Stimulated activated CD4-positive, alpha-beta T cell treated with anti-CD3 and anti-CD28 coated beads, Interleukin-12 subunit alpha, Interleukin-12 subunit beta, amount 100 ng/mL, for 4 hours (primary cell): ENCODE measurements at places on chromosomes 5 and 9.

GRCh38 chr5:160556846-160557245 lies 135.2 kb downstream of the PTTG1 start:
- no peak for DNase-seq

GRCh38 chr5:173290477-173291131 lies 37.6 kb downstream of the STC2 start:
- no peak for DNase-seq

- DNase-seq = no peak
Measured at GRCh38 chr5:38847559-38848347, 1.9 kb downstream of the OSMR start.

- no peak for DNase-seq
Measured at GRCh38 chr5:107418902-107419301, 251.8 kb downstream of the EFNA5 start.

DNA sequence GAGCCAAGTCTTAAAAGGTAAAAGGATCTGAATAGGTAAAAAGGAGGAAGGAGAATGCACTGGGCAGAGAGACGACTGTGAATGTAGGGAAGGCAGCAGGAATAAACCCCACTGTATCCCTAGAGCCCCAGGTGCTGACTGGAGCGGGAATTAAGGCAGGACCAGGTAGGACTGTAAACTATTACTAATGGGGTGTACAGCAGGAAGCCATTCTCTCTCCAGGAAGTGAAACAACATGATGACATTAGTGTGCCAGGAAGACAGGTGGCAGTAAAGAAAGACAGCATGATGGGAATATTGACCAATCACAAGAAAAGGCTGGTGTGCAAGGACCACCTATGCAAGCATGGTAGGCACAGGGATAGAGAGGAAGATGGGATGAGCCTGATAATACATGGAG lies 433.0 kb downstream of the DNAH5 start:
- no peak for DNase-seq

GRCh38 chr5:9046756-9047481 lies 499.0 kb downstream of the SEMA5A start:
- DNase-seq = no peak

GRCh38 chr9:130536701-130537107 lies 42.7 kb upstream of the FUBP3 start:
- no peak for DNase-seq

GRCh38 chr5:135391116-135391868 lies 7.7 kb downstream of the MACROH2A1 start:
- DNase-seq = no peak

- DNase-seq = peak; percentile 30
Measured at GRCh38 chr5:78985725-78986223, 664 bp upstream of the ARSB start.

DNA sequence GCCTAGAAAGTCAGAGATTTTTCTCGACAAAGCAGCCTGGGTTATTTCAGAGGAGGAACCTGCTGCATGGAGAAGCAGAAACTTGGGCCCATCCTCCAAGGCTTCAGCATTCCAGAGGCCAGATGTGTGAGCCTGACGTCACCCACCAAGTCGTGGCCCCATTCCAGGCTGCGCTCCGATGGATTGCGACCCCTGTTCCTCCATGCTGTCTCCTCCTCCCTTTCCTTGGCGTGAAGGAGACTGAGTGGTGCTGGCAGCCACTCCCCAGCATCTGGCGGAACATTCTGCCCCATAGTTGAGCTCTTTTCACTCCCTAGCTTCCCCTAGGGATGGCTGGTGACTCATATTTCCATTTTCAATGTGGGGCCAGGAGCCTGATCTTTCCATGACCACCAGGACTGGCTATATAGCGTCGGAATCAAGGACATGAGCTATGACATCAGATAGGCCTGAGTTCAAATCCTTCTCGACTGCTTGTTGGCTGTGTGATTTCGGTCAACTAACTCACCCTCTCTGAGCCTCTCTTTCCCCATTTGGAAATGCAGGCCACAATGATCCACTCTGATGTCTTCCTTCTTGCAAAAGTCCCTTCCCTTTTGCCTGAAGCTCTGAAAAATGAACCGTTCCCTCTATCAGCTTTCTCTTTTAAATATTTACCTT lies 24.5 kb upstream of the DUSP1 start:
- no peak for DNase-seq

DNA sequence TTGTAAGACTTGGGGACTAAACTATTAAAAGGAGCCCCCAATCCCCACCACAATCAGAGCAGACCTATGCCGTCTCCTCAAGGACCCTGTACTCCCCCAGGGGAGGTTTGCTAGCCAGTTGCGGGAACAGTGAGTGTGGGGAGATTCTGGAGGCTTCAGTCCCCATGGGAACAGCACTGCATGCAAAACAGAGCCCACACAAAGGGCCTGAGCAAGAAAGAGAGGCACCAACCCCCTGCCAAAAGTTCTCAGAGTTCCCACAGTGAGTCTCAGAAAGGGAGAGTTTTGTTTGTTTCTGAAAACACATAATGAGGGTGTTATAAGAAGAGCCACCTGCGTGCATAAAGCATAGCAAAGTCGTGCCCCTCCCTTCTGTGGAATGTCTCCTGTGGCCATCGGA lies 56.6 kb downstream of the CFAP90 start:
- DNase-seq = no peak

DNA sequence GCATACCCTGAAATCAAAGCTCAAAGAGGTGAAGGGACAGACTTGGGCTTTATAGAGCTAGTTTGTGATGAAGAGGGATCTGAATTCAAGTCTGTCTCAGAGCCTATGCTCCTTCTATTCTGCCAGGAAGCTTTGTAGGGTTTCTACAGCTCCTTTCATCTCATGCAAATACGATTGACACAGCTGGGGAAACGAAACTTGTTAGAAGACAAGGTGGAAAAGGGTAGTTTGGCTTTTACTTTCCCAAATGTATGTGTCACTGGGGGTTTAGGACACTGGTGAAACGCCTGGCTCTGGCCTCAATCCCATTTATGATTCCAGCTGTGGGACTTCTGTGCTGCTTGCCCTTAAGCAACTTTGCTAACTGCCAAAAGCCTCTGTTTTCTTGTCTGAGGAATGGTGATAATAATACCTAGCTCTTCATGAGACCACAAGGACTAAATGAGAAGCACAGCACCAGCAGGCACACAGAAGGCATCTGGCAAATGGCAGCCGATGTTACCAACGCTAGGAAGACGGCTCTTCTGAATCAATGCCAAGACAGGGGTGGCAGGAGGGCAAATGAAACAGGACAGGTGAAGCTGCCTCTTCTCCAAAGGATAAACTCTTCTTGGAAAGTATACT lies 70.3 kb upstream of the EQTN start:
- no peak for DNase-seq

DNA sequence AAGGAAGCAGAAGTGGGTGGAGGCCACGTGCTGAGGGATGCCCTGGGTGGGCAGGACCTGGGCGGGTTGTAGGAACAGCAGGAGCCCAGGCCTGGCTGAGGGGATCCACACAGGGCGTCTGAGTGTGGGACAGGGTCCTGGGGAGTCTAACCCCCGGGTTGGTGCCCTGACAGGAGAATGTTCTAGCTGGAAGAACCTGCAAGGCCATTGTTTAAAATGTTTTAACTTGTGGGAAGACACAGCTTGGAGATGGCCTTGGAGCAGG lies 33.9 kb upstream of the SUSD3 start:
- no peak for DNase-seq

- no peak for DNase-seq
Measured at GRCh38 chr5:91182763-91183162, 200.4 kb downstream of the ARRDC3 start.

GRCh38 chr5:18057725-18058124 lies 423.5 kb downstream of the TAF11L14 start:
- no peak for DNase-seq

DNA sequence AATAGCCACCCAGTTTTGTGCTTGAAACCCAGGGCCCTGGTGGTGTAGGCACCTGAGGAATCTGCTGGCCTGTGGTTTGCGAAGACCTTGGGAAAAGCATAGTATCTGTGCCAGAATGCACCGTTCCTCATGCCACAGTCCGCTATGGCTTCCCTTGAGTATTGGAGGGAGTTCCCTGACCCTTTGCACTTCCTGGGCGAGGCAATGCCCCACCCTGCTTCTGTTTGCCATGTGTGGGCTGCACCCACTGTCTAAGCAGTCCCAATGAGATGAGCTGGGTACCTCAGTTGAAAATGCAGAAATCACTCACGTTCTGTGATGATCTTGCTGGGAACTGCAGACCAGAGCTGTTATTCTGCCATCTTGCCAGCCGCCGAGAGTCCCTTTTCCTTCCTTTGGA lies 483.5 kb downstream of the AGTPBP1 start:
- no peak for DNase-seq

DNA sequence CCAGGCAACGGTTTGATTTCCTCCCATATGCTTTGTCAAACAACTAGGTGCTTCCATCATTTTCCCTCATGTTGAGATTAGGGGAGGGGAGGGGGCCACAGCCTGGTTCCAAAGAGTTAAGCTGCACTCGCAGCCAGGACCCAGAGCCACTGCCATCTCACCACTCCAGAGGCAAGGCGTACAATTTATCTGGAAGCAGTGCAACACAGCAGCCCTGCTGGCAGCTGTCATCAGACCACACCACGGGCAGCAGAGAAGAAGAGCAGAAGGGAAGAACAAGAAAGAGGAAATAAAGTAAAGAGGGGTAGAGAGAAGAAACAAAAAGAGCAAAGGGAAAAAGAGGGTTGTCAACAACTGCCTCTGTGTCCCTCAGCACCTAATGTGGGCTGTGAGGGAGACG lies 38.9 kb downstream of the MED27 start:
- DNase-seq = no peak

DNA sequence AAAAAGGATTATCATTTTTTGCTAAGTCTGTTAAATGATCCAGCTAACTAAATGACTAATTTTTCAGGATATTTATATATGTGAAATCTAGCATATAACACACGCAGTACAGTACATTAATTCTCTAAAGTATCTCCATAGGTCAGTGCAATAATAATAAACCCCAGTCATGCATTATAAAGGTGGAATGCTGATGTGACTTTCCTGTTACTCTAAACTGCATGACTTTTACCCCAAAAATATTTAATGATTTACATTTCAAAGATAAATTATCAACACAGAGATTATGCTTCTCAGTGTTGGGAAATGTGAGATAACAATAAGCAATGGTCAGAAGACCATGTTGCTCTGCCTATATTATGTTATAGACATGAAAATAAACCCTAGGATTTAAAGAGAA lies 34.1 kb upstream of the PAM start:
- no peak for DNase-seq

GRCh38 chr5:157469073-157469472 lies 9.1 kb downstream of the NIPAL4 start:
- DNase-seq = no peak

- no peak for DNase-seq
Measured at GRCh38 chr9:73065439-73065838, 86.2 kb upstream of the ANXA1 start.

GRCh38 chr9:23088932-23089364 lies 642.3 kb downstream of the DMRTA1 start:
- no peak for DNase-seq

DNA sequence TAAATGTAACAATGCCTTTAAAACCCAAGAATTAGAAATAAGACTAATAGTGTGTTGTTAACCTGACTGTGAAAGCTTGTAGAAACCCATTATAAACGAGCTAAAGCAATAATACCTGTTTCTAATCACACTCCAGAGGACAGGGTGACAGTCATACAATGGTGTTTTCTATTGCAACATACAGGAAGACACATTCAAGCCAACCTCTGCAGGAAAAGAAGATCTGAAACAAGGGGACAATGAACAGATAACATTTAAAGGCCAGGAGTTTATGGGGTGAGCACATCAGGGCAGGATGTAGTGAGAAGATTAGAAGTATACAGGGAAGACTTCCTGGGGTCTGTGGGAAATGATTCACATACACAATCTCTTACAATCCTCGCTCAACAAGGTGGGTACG lies 13.8 kb downstream of the BARHL1 start:
- DNase-seq = no peak

DNA sequence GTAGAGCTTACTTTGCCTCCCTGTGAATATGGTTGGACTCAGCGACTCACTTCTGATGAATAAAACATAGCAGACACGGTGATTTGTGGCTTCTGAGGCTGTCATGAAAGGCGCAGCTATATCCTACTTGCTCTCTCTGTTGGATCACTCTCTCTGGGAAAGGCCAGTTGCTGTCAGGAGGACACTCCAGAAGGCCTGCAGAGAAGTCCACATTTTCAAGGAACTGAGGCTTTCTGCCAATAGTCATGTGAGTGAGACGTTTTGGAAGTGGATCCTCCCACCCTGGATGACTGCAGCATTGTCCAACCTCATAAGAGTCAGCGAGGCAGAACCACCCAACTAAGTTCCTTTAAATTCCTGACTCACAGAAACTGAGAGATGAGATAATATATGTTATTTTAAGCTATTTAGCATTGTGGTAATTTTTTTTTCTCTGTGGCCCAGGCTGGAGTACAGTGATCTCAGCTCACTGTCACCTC lies 156.0 kb upstream of the MAST4 start:
- no peak for DNase-seq

DNA sequence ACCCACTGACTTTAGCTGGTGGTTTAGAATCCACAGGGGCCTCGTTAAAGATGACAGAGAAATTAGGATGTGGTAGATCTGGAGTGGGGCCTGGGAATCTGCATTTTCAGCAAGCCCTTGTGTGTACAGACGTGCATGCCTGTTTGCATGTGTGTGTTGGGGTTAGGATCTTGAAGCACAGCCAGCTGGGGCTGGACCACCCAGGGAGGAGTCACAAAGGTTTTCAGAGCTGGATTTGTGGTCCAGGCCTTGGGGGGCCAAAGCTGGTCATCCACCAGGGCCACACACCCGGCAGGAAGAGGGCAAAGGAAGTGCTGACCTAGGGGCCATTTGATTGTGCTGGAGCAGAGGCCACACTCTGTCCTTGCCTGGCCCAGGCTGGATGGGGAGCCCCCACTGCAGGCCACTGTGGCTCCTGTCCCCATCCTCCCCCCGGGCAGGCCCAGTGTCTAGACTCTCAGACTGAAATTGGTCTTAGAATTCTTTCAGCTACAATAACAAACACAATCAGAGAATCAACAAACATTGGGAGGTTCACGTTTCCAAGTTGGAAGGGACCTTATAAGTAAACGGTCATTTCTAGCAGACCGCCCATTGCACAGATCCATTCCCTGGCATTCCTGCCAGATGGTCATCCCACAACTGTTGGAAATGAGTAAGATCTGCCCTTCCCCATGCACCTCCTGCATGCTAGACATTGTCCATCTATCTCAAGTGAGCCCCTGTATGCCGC lies 10.3 kb downstream of the CDX1 start:
- DNase-seq = no peak

DNA sequence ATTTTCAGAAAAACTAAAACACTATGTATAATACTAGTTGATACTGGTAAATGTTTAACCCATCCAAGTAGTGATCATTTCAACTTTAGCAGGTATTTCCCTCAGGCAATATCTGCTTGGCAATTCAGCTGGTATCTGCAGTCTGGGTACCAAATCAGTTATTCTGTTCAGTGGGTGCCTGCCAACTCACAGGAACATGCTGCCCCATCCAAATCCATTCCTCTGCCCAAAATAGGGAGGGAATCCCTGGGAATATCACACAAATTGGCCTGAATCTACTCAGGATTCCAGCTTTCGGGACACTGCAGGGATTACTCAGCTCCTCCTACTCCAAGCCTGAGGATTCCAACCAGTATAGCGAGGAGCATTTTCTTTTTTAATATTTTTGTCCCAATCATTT lies 61.7 kb upstream of the PDE4D start:
- DNase-seq = no peak

- peak; percentile 54 for DNase-seq
Measured at GRCh38 chr9:34985311-34985899, 4.1 kb upstream of the DNAJB5 start.
